ENCODE measurements at places on chromosomes 12 and 14. TPM values are rescaled to one million over a fixed set of nuclear protein-coding genes. Genes with fewer than 3 reads are reported as not detected.

ADCY4 gene
- total RNA-seq: 14.0 TPM

PLCZ1 gene
- total RNA-seq: not detected

CDCA4 gene
- total RNA-seq: 2.3 TPM

RPL10L gene
- total RNA-seq: not detected

RNF34 gene
- total RNA-seq: 67.3 TPM

GRCh38 chr14:35073486-35073885, 27.4 kb downstream of the FAM177A1 start:
- no peak for DNase-seq

GRCh38 chr12:88519802-88520435, 60.4 kb downstream of the KITLG start:
- DNase-seq: no peak

- DNase-seq: no peak
These were observed 47.2 kb downstream of the DRAM1 start for GRCh38 chr12:101924618-101925017.

DNA sequence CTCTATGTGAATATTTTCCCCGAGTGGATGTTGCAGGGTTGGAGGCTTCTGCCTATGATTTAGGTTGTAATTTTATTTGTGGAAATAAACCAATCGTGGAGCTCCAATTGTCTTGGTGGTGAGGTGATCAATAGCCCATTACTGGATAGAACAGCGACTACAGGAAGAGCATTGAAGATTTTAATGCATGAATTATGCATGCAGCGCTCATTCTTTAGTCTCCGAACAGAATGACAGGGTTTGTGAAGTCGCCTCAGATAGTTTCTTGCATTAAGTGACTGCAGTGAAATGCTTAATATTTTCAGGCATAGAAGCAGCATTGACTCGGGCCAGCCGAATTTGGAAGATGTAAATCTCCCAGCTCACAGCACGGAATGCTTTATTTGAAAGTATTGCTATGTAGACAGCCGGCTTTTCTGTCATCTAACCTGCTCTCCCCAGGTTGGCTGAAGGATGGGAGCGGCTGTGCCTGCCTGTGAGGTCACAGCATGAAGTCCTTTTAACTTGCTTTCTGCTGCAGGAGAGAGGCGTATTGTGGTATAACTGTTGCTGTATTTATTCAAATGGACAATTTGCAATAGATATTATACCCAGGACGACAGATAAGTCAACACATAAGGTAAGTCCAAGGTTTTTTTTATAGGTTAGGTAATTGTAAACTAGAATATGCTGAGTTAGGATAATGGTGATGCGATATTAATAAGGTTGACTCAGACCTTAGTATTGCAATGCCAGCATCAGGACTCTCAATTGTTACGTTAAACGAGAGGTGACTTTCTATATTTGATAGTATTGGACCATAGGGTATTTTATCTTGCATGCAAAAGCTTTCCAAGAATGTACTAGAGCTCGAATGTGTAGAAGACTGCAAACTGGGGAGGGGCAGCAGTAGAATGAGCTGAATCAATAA, 135.7 kb downstream of the CNTN1 start:
- no peak for DNase-seq

DNA sequence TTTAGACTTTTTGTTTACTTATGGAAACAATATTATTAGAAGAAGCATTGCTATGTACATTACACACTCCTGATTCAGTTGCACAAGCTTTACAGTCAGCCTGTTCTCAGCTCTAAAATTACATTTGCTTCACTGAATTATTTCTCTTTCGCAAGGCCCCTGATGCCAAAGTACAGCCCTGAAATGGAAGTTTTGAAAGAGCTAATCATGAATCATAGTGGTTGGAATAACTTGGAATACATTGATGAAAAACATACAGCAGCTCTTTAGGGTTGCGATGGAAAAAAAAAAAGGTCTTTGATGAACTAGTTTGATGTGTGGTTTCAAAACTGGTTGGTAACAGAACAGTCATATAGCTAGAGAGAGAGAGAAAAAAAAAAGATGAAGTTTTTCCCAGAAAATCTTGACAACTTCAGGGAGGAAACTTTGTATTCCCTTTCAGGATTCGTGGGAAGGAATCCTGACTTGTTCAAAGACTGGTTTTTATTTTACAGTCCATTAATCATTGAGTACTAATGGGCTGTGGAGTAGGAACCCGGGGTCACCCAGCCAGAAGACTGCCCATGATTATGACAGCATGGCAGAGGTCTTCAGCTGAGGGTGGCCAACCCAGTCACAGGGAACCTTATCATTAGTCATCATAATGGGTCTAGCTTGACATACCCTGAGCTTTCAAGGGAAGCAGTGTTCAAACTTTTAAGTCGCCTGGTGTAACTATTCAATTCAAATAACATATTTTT, 460.1 kb downstream of the NAV3 start:
- DNase-seq: no peak

DNA sequence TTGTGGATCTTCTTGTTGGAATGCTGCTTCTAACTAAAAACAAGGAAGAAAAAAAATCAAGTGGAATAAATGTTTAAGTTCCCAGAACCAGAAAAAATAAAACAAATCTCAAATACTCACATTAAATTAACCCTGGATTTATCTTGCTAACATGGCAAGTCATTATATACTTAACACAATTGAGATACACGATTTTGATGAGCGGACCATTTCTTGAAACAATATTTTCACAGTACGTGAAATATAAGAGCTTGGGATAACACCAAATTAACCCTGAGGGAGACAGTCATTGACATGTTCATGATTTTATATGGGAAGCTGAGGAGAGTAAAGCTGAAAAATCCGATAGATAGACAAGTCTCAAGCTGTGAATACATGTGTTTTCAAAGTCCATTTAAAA, 128.6 kb downstream of the PTCSC3 start:
- no peak for DNase-seq

GRCh38 chr14:90730206-90730766, 85.9 kb downstream of the TTC7B start:
- no peak for DNase-seq

DNA sequence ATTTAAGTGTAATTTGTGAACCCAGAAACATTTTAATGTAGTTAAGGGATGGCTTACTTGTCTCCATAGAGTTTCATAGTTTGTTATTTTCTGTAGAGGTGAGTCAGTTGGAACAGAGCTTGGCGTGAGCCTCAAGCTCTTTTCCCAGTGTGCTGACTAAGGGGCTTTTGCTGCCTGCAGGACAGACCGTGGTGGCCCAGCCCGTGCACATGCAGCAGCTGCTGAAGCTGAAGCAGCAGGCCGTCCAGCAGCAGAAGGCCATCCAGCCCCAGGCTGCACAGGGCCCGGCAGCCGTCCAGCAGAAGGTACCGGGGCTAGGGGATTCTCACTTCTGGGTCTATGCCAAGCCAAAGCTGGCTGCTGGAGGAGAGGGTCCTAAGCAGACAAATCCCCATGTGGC, 76.9 kb downstream of the DDX51 start:
- DNase-seq: no peak

GRCh38 chr12:64085996-64086395, 136.1 kb downstream of the KICS2 start:
- DNase-seq: no peak

DNA sequence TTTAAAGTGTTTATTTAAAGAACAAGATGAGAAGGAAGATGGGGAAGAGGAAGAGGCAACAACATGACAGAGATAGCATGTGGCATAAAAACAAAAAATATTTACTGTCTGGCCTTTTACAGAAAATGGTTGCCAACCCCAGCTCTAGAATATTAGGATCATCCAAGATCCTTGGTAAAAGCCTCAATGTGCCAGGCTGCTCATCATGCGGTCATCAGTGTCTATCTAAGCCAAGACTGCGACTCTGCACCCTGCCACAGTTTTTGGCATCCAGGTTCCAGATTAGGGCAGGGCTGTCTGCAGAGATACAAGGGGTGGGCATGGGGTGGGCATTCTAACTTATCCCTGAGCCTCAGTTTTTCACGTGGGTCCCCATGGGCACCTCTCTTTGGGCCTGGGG, 46.9 kb upstream of the CNTN1 start:
- DNase-seq: no peak

DNA sequence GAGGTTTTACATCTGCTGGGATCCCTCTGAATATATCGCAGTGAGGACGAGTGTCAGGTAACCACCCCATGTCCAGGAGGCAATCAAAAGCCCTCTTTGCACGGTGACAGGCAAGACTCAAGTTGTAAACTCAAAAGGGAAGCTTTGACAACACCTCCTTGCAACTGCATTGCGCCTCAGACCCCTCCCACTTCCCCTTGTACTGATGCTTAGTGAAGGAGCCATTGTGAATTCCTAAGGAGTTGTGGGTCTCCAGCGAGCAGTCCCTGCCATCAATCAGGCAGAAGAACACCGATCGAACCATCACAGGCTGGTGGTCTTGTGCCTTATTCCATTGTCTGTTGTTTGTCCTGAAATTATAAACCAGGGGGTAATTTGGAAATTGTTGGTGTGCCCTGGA, 112.6 kb downstream of the CCDC60 start:
- DNase-seq: no peak

DNA sequence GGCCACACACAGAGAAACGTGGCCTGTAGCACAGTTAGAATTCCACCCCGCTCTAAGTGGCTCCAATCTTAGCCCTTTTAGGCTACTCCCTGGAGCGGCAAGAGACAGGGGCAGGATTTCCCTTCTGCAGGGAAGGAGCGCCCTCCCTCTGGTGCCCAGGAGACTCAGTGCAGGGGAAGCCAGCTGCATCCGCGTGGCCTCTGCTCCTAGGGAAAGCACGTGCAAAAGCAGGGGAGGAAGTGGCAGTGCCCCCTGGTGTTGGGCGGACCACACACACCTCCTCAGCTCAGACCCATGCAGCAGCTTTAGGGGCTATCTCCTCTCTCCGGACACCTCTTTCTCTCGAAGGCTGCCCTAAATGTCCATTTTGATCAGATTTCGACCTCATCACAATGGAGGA, 50.0 kb downstream of the SPRING1 start:
- no peak for DNase-seq

DNA sequence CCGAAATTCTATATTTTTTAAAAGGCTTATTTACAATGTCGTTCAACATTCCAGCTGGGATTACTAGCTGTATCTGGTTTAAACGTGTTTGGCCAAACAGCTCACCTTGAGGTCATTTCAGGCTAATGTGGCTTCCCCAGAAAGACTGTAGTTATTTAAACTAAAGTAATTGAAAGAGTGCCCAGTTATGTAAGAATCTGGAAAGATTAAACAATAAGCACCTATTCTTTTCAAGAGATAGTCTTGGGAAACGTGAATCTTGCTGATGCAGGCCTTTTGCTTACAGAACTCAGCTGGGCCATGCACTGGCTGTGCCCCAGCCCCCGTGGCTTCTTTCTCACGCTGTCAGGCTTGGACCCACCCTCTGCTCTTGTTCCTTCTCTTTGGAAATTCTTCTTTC, 24.4 kb downstream of the GLRX5 start:
- no peak for DNase-seq
